NCI-H2081 (cell line): ENCODE measurements at places on chromosomes 13 and 19.

DNA sequence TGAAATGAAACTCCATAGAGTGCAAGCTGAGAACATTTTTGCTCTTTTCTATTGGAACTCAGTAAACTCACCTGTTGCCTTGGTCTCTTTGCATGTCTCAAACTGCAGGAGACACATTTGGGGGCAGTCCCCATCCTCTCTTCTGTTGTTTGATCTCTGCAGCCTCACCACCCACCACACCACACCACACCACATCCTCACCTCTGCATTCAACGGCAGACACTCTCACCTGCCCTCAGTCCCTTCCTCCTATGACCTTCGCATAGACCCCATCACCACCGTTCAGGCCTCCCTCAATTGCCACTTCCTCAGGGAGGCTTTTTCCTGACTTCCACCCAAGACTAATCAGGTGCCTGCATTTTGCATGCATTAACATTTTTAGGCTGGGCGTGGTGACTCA is 14.4 kb upstream of the TPM4 start:
- no peak for DNase-seq

DNA sequence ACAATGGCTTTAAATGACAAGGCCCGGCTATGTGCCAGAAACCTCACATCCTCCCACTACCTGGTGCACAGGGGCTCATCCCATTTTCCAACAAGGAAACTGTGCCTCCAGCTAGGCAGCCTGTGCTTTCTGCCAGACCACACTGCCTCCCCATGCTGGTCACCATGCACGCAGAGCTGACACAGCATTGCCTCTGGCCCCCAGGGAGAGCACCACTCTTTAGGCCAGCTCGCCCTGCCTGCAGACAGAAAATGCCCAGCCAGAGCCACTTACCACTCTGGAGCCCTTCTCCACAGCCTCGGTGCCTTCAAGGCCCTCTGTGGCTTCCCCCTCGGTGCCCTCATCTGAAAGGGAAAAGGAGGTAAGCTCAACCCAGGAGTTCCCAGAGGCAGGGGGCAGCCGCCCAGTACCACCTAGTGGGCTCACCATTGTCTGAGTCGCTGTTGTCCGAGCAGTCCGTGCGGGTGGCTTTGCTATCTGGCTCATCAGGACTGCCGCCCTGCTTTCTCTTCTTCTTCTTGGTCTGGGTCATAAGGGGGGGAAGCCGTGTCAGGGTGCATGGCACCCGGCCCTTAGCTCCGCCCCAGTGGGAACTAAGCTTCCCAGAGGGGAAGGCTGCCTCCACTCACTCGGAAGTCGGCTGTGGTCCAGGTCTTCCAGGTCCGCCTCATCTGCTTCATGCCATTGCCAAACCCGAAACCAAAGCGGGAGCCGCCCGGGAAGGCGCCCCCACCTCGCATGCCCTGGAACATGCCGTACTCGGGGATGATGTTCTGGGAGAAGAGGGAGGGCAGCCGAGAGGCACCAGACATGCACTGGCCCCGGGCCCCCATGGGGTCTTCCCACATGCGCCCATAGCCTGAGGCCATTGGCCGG is 18.0 kb downstream of the AKAP8L start:
- no peak for DNase-seq

DNA sequence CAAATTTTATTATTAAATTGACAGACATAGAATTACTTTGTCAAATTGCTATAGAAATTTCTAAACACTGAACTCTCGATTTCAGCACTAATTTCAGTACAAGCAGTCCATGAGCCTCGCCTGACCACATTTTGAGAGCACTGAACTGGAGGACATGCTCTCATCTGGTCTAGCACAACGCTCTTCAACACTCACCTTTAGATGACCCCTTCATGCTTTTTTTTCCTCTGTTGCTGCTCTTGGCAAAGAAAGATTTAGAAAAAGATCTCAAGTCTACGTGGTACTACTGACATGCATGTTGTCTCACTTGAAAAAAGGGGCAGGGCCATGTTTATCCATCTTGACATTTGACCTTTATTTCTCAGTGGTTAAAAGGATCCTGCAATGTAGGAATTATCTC is 981.5 kb downstream of the DIAPH3 start:
- no peak for DNase-seq

GRCh38 chr13:41364043-41364442 is 53.0 kb downstream of the NAA16 start:
- DNase-seq = no peak

GRCh38 chr19:12331211-12331941 is 2.1 kb downstream of the ZNF563 start:
- DNase-seq = no peak

DNA sequence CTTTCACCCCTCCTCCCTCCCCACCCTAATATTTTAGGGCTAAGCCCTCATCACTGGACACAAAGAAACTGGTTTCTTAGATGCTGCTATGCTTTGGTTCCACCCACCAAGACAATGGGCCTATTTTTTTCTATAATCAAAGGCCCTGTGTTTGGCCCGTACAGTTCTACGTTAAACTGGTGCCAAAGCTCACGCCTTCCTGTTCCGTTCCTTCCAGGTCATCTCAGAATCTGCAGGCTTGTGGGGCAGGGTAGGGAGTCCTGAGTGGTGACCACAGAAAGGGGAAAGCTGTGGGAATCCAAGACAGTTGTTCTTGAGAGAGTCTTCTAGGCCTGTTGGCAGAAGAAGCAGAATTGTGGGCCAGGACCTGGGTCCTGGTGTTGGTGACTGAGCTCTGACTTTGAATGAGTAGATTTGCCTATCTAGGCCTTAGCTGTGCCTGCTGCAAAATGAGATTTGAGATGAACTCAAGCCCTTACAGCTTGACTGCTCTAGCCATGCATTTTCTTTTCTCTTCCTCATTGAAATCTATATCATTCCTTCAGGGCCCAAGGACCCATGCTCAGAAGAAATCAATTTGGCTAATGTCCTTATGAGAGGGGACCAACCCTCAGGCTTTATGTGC is 19.1 kb upstream of the CXCL17 start:
- DNase-seq = no peak

GRCh38 chr19:5214902-5215301 is 125.7 kb downstream of the PTPRS start:
- no peak for DNase-seq

DNA sequence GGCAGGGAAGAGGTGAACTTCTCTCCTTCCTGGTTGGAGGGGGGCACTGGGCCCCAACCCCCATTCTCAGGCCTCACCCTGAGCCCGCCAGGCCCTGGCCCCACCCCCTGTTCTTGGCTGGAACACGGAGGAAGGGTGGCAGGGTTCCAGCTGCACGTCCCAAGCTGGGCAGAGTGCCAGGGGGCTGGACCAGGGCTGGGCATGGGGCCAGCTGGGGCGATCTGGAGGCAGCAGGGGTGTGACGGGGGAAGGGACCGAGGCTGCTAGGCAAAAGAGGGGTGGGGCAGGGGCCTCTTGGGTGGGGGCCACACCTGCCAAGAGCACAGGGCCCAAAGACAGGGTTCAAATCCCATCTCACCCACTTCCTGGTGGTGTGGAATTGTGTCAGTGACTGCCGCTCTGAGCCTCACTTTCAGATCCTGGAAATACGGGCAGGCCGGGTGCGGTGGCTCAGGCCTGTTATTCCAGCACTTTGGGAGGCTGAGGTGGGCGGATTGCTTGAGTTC is 2.2 kb downstream of the HIF3A start:
- peak; percentile 93 for DNase-seq

GRCh38 chr13:68176475-68176874 is 946.3 kb upstream of the PCDH9 start:
- no peak for DNase-seq
